ENCODE measurements at places on chromosomes 5 and 9. TPM values are rescaled to one million over a fixed set of nuclear protein-coding genes. Genes with fewer than 3 reads are reported as not detected.

FAF2 gene
- total RNA-seq: 49.5 TPM

RASGEF1C gene
- 0.15 TPM for total RNA-seq

MEGF10 gene
- not detected for total RNA-seq

TSSK1B gene
- not detected for total RNA-seq

FTMT gene
- total RNA-seq: not detected

KIF24 gene
- 4.1 TPM for total RNA-seq

GLRA1 gene
- not detected for total RNA-seq

DHX29 gene
- total RNA-seq: 25.8 TPM

TLX3 gene
- not detected for total RNA-seq
